Transverse colon (tissue), 4 donors: ENCODE measurements at places on chromosomes 2 and 18. TPM values are rescaled to one million over a fixed set of nuclear protein-coding genes. Genes with fewer than 3 reads are reported as not detected.
A peak's percentile ranks its signal among the peaks of the same experiment; 100 is the strongest.

GRCh38 chr2:113283704-113284284 is 5.1 kb upstream of the PAX8 start:
- DNase-seq: peak; percentile 50

DNA sequence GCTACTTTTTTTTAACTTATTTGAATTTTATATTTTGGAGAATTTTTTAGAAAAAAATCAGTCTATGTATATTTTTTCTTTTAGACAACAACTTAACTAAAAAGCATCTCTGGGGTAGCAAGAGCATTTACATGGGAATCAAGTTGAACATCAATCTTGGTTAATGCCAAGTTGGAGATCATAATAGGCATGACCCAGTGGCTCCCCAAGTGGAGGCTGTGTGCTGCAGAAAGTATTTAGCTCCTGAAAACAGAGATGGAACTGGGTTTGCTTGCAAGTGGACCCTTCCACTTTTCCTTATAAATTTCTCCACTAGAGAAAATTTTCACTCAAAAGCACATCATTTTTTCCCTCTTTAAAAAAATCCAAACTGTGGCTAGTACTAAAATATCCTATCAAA is 23.9 kb upstream of the CAVIN2 start:
- DNase-seq: no peak

- no peak for DNase-seq
These were observed 36.8 kb downstream of the NFATC1 start for GRCh38 chr18:79432376-79433120.

DNA sequence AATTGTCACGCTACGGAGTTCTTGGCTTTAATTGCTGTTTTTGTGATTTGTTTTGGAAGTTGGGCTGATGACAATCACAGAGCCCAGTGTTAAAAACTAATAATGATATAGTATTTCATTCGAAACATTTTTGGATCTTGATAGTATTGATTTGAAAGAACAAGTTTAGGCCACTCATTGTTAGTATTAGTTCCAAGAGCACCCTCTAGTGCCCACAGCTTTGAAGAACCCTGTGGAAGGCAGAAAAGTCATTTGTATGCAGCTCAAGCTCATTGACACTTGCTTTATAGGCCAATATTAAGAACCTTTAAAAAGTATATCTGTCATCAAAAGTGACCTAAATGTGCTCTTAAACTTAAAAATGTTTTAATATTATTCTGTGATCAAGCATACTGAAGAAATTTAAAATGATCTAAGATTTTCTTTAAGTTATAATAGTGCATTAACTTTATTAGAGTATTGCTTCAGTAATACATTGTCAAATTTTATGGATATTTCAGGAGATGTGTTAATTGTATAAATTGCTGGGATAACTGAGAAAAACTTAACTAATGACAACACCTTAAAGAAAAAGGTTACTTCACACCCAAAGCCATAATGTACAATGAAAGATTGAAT is 191.0 kb downstream of the GRB14 start:
- DNase-seq: no peak

- no peak for DNase-seq
These were observed 136.2 kb downstream of the CDH2 start for GRCh38 chr18:28040716-28041115.

Gene SH3RF3
- 1.9 TPM for total RNA-seq

DNA sequence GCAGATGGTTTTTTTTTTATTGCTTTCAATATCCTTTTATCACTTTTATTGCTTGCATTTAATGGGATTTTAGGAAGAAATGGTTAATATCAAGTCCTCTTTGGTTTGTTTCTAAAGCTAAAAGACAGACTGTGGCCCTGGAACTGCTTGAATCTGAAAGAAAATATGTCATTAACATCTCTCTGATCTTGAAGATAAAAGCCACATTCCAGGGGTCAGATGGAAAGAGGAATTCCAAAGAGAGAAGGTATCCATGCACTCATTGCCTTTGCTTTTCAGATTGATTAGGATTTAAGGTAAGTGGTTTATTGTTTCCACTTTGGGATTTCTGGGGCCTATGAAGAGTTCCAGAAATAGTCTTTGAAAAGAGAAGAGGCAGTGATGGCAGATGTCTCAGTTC is 54.1 kb downstream of the ARHGEF33 start:
- DNase-seq: no peak

GRCh38 chr18:47204908-47205522 is 28.9 kb upstream of the IER3IP1 start:
- peak; percentile 21 for DNase-seq

DNA sequence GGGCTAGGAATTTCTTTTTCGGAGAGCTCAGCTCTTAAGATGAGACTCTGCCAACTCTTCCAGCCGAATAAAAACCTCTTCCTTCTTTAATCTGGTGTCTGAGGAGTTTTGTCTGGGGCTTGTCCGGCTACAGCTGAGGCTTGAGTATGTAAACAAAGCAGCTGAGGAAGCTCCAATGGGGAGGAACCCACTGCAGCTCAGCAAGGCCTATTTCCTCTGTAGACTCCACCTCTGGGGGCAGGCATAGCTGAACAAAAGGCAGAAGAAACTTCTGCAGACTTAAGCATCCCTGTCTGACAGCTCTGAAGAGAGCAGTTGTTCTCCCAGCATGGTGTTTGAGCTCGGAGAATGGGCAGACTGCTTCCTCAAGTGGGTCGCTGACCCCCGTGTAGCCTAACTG is 838.7 kb downstream of the CCDC85A start:
- no peak for DNase-seq
